Activated T-helper 2 cell treated with anti-CD3 and anti-CD28 coated beads, Interferon-gamma antibody, Interleukin-2, Interleukin-4, amounts not matched to agents 10 μg/mL and 5 μg/mL and 100 μg/mL, durations not matched to agents 14 hours and 24 hours and 36 hours (primary cell): ENCODE measurements at places on chromosomes 2 and 18. TPM values are rescaled to one million over a fixed set of nuclear protein-coding genes. Genes with fewer than 3 reads are reported as not detected.

Gene C2orf66
- 0.25 TPM in 2 replicates for total RNA-seq

Gene RHOB
- 119 and 123 TPM in 2 replicates for total RNA-seq

DNA sequence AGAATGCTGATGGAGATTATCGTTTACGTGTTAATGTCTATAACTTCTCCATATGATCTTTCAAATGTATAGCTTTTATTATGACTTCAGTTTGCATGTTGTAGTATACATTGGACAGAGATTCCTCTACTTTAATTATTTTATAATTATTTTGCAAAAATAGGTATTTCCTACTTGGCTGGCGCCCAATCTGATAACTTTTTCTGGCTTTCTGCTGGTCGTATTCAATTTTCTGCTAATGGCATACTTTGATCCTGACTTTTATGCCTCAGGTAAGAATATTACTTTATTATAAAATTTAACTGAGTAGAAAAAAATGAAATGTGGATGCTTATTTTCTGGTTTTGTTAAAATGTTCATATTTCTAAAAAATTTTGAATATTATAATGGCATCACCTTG is 18.1 kb upstream of the ADGRF3 start:
- peaks cover 17% of the 10 kb centered on the region for H3K4me1 ChIP-seq
- no peak for DNase-seq
- no peak overlapping the region for H3K27ac ChIP-seq

DNA sequence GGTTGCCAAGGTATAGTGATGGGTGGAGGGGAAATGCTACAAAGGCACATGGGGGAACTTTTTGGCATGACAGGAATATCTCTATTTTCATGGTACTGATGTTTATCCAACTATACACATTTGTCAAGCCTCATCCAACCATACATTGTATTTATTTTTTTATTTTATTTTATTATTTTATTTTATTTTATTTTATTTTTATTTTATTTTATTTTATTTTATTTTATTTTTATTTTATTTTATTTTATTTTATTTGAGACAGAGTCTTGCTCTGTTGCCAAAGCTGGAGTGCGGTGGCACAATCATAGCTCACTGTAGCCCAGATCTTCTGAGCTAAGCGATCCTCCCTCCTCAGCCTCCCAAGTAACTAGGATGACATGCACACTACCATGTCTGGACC is 219.1 kb downstream of the ZRANB3 start:
- peaks cover 17% of the 10 kb centered on the region for H3K36me3 ChIP-seq
- peaks cover 10% of the 10 kb centered on the region for H3K4me1 ChIP-seq
- no peaks in the 10 kb centered on the region for H3K27me3 ChIP-seq

GRCh38 chr2:12727065-12727464 is 10.3 kb downstream of the TRIB2 start:
- H3K36me3 ChIP-seq, result peaks cover 94% of the 10 kb centered on the region
- H3K4me3 ChIP-seq, result no peak overlapping the region
- no peaks in the 10 kb centered on the region for H3K27me3 ChIP-seq
- H3K4me1 ChIP-seq, result peaks cover 66% of the 10 kb centered on the region

DNA sequence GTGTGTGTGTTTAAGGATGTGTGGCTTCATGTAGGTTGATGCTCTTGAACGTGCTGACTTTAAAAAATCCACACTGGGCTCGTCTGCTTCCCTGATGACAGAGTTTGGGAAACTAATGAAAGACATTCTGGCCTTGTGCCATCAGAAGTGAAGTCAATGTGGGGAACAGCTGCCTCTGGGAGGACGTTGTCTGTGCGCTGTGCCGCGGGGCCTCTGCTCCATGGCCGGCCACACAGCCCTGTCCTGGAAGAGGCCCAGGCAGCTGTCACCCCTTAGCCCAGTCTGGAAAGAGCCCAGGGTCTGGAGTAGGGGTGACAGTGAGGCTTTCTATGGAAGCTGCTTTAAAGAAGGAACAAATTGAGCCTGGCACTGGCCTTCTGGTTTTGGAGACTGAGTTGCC is 155.8 kb downstream of the SH3RF3 start:
- no peak overlapping the region for H3K27ac ChIP-seq
- H3K4me3 ChIP-seq, result no peak overlapping the region
- no peak for DNase-seq
- H3K27me3 ChIP-seq, result peaks cover 8% of the 10 kb centered on the region
